ENCODE measurements at places on chromosomes 2 and 18. TPM values are rescaled to one million over a fixed set of nuclear protein-coding genes. Genes with fewer than 3 reads are reported as not detected.

Gene STEAP3
- 49.8 TPM for total RNA-seq

Gene MC2R
- not detected for total RNA-seq

DNA sequence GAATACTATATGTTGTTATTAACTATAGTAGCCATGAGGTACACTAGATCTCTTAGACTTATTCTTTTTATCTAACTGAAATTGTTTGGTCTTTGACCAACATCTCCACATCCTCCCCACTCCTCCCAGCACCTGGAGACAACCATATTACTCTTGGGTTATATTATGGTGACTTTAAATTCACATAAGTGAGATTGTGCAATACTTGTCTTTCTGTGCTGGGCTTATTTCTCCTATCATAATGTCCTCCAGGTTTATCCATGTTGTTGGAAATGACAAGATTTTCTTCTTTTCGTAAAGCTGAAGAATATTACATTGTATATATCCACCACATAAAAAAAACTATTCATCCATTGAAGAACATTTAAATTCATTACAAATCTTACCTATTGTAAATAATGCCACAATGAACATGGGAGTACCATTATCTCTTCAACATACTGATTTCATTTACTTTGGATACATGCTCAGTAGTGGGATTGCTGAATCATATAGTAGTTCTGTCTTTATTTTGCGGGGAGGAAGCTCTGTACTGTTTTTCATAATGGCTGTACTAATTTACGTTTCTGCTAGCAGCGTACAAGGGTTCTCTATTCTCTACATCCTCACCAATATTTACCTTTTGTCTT lies 159.2 kb upstream of the SCN7A start:
- DNase-seq, result no peak

- no peak for DNase-seq
These were observed 232.1 kb downstream of the ARHGAP15 start for GRCh38 chr2:143361346-143361745.

GRCh38 chr18:70332694-70333093 lies 43.8 kb downstream of the SOCS6 start:
- DNase-seq, result no peak

GRCh38 chr18:5250603-5251002 lies 44.9 kb downstream of the ZBTB14 start:
- no peak for DNase-seq
